Activated naive CD4-positive, alpha-beta T cell treated with Interleukin-2 at 50 U/mL for 16 hours (primary cell): ENCODE measurements at places on chromosomes 12 and 14.

DNA sequence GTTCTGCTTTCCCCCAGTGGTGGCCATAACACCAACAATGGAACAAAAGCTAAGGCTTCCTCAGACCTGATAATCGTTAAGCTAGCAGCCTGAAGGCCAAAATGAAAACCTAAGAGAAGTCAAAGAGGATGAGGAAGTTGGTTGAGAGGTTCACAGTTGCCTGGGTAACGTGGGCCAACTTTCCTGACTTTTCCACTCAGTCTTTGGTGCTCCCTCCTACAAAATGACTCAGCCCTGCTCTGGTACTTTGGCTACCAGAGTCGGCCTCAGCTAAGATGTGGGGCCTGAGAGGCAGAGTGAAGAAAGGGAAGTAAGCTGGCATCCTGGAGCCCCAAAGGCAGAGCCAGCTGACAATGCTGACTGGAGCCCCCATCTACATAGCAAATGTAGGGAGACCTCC lies 14.9 kb upstream of the FKBP11 start:
- DNase-seq = no peak

DNA sequence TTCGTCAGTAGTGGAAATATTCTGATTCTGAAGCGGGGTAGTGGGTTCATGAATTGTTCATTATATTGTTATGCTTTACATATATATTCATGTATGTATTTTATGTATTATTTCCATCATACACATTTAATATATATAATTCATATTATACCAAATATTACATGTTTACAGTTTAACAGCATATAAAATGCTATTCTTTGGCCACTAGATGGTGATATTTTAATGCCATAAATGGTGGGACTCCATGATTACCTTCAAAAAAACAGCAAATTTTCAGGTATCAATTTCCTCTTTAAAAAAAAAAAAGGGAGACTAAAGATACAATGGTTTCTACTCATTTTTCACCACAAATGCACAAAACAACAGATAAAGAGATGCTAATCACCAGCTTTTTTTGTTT lies 41.0 kb downstream of the BDKRB1 start:
- DNase-seq = no peak

DNA sequence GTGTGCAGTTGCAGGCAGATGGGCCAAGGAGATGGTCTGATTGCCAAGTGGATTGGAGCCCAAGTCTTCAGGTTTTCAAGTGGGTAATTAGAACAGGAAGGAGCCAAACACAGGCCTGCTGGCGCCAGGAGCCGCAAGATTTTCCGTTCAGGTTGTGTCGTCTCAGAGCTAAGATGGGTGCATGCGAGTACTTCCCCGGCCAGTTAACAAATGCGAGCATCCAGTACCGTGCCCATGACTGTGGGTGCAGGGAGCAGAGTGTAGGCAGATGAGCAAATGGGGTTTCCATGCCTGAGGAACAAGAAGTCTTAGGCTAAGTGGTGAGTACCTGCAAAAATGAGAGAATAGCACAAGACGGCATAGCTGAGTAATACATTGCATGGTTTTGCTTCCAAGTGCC lies 90.5 kb downstream of the CHST11 start:
- no peak for DNase-seq

- DNase-seq = no peak
Measured at GRCh38 chr12:14614704-14615121, 47.0 kb upstream of the PLBD1 start.

GRCh38 chr12:90858252-90858651 lies 96.7 kb downstream of the CCER1 start:
- DNase-seq = no peak

DNA sequence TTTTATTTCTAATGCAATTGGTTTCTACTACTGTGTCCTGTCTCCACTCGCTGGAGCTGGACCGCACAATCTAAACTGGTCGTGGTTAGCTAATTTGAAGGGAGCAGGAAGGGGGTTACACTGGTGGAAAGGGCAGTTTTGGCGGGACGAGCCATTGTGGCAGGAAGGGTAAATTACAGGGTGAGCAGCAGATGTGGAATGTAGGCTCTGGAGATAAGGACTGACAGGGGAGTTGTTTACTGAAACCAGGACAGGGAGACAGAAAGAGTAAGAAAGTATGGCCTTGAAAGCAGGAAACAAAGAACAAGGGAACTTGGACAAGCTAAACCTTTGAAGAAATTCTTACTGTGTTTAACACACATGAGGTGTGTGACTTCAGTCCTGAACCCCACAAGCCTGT lies 147.8 kb downstream of the ATXN7L3B start:
- DNase-seq = no peak

DNA sequence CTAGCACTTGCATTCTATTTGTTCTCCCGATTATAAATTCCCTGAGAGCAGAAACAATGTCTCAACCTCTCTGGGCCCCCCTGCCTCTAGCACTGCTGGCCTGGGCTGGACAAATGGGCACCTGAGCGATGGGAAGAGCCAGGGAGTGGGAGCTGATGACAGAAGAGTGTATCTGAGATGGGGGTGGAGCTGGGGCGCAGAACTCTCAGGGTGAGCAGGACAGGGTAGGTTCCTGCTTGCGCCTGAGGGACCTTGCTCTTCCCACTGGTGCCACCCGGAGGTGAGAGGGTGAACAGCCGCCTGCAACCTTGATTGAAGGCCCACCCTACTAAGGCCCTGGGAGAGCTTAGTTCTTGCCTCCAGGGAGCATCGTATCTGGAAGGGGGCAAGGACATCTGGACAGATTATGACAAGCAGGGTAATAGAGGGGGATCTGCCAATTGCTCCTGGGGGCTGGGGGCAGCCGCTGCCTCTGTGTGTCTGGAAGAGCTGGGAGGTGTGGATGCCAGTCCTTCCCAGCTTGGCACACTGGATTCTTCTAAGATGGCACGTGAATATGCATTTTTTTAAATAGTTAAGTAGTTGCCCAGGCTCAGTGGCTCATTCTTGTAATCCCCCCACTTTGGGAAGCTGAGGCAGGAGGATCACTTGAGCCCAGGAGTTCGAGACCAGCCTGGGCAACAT lies 43.0 kb upstream of the TSPAN9 start:
- peak; percentile 15 for DNase-seq

- DNase-seq = no peak
Measured at GRCh38 chr12:89729946-89730459, 21.4 kb upstream of the ATP2B1 start.

DNA sequence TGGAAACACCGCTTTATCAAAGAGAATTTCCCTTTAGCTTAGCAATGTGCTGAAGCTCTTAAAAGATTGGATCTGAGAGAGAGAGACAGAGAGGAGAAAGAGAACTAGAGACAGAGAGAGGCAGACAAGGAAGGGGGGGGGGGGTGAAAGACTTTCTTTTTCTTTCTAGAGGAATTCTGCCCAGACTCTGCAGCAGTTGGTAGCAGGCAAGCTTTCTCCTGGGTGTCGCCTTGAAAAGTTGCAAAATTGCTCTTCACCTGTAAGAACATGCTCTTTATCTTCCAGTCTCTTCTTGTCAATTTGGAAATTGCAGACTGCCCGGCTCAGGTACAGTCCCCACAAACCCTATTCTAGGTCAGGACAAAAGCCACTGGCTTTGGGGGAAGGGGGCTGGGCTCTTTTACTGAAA lies 2.9 kb upstream of the OTX2 start:
- DNase-seq = no peak

DNA sequence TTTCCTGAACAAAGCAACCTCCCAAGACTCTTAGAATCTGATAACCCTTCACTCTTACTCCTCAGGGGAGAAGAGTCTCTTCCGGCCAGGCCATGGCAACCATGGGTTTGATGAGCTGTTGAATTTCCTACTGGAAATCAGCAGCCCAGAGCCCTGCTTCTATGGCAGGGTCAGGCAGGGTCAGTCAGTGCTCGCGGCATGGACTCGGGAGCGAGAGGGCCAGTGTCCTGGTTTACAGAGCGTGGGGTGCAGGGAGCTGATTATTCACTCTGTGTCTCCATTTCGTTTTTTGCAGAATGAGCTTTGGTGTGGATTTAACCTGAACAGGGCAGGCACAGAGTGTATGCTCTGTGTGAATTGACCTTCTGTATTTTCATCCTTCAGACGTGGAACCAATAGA lies 340.6 kb upstream of the SFSWAP start:
- no peak for DNase-seq

DNA sequence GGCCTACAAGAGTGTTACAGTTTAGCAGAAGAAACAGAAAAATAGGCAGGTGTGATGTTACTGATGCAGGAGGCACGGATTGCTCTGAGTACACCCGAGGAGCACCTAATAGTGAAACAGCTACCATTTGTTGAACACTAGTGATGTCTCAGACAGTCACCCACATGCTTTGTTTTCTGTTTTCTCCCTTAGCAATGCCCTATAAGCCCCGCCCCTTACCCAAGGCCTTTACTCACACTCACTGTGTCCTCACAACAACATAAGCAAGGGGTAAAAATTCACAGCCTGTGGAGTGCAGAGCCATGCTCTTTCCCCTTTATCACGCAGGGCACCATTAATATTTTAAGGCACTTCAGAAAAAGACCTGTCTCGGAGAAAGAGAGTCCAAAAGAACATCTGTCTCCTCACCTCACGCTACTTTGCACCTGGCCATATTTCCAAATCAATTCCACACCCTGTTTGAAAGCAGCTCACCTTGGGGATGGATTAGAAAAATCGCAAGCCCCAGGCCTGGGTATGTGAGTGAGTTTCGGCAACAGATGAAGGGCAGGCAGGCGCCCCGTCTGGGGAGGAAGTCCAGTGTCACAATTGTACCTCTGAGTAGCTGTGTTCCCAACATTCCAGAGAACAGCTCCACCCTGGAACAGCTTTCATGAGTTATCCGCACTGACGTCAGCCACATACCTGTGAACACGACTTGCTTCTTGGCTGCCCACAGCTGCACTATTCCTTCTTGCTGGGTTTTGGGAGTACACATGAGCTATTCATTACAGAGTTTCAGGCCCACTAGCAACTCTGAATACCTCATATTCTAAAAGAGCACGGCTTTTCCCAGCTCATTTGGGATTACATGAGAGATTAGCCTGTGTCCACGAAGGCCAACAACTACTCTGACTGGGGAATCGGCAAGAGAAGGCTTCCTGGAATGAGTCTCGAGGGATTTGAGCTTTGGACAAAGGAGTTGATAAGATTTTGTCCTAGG lies 26.0 kb downstream of the MAPK1IP1L start:
- peak; percentile 34 for DNase-seq

DNA sequence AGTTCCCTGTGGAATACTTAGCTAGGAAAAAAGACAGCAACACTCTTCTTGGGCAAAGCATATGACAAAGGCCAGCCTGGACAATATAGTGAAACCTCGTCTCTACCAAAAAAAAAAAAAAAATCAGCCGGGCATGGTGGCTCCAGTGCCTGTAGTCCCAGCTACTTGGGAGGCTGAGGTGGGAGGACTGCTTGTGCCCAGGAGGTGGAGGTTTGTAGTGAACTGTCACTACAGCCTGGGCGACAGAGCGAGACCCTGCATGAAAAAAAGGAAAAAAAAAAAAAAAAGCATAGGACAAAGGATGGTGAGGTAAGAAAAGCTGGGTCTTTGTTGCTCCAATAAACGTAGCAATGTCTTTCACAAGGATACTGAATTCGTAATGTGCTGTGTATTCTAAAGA lies 1.1 kb downstream of the TXNDC16 start:
- no peak for DNase-seq

- no peak for DNase-seq
Measured at GRCh38 chr14:60153991-60154390, 11.2 kb downstream of the DHRS7 start.

DNA sequence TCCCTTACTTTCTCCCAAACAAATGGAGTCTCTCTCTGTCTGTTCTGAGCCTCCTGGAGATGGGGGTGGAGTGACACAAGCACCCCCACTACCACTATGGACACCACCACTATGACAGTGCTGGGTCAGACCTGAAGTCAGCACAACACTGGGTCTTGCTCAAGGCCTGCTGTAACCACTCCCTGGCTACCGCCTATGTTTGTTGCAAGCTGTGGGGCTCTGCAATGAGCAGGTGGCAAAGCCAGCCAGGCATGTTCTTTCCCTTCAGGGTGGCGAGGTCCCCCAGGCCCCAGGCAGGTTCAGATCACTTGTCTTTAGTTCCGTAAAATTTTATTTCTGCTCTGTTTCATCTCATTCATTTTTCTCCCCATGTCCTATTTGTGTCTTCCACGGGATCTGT lies 349.8 kb downstream of the TMEM121 start:
- no peak for DNase-seq

- DNase-seq = no peak
Measured at GRCh38 chr14:66405158-66405557, 81.0 kb upstream of the CCDC196 start.

DNA sequence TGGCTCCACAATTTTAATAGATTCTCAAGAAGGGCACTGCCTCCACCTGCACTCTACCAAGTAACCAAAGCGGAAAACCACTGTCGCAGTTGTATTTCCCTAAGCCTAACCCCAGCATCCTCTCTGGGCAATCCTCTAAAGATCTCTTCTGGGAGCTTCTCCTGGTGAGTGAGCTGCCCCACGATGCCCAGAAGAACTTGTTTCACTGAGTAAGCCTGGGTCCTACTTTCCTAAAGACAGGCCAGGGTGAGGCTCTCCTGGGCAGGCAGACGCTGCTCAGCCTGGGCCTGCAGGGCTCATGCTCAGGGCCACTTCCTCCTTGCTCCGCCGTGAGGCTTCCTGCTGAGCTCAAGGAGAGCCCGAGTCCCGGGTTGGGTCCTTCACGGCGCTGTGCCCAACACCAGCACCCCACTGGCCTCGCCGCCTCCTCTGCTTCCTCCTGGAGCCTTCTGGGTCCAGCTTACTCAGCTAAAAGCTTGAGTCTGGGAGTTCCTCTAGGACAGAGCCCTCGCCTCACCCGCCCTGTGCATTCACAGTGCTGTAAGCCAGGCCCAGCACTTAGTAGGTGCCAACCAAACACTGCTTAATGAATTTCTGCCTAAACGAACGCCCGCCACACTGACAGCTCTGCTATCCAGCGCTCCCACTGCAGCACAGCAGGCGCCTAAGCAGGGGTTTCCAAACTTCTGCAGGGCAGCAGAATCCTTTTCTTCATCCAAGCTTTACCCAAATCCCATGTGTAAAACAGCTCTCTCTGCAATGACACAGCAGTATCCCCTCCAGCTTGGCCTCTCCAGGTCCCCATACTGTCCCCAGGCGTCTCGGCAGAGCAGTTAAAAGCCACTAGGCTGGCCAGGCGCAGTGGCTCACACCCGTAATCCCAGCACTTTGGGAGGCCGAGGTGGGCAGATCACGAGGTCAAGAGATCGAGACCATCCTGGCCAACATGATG lies 5.7 kb downstream of the RAB35 start:
- DNase-seq = peak; percentile 45

- DNase-seq = no peak
Measured at GRCh38 chr12:104852102-104852501, 106.0 kb downstream of the SLC41A2 start.

DNA sequence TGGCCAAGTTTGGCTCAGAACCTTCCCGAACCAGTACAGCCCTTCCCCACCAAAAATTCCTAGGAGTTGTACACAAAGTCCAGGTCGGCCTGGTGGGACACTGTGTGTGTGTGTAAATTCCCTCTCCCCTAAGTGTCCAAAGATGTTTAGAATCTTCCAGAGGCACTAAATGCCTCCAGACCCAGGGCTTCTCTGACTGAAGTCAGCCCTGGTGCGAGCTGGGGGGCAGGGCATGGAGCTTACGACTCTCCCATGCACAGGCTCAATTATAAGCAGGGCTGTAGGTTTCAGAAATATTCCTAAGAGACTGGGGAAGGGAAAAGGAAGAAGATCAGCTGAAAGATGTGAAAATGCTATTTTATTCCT lies 106.9 kb upstream of the ATF7IP start:
- no peak for DNase-seq

- no peak for DNase-seq
Measured at GRCh38 chr12:104182144-104182543, 33.4 kb upstream of the TXNRD1 start.

- DNase-seq = no peak
Measured at GRCh38 chr14:105879867-105880561, 353.6 kb downstream of the TMEM121 start.
